Activated CD8-positive, alpha-beta memory T cell treated with anti-CD3 and anti-CD28 coated beads, Interleukin-2, amount 50 U/mL, for 48 hours (primary cell): ENCODE measurements at places on chromosomes 12 and 14.

DNA sequence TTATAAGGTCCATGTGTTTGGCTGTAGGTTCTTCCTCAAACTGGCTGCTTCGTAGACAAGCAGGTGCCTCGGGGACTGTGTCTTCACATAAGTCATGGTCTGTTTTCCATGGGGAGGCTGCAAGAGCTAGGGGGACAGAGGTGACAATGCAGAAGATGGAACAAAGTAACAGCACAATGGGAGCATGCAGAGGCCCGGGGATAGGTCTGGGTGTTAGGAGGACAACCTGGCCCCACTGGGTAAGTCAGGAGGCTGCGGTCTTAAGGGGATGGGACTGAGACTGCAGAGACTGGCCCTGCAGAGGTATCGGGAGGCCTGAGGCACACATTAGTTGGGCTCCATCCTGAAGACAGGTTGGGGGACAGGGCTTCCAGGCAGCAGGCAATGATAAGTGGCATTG, 88.9 kb downstream of the NTF3 start:
- no peak for DNase-seq

DNA sequence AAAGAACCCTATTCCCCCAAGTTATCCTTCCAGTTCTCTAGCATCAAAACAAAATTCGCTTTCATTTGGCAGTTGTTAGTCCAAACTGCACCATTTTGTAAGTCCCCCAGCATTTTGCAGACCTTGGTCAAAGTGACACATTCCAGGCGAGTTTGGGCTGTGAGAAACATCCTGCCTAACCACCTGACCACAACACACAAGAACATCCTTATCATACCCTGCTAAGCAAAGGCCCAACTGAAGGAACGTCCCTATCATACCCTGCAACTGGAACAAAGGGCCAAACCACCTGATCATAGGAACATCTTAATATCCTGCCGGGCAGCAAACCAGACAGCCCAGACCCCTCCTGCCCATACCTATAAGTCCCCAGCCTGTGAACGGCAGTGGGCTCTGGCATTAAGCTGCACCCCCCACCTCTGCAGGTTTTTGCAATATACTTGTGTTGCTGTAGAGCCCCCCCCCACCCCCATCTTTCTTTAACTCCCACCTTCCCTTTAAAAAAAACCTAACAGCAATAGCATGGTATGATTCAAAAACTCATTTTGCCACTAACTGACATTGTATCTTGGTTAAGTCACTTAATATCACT, 2.7 kb downstream of the PCNX4 start:
- DNase-seq = no peak

- DNase-seq = peak; percentile 91
These were observed 12.9 kb upstream of the NEMF start for GRCh38 chr14:49865431-49865859.

GRCh38 chr12:130196827-130197226, 34.6 kb downstream of the FZD10 start:
- no peak for DNase-seq

- no peak for DNase-seq
These were observed 147.5 kb downstream of the KITLG start for GRCh38 chr12:88432531-88433490.

GRCh38 chr12:122089077-122089476, 10.5 kb downstream of the MLXIP start:
- DNase-seq = no peak

DNA sequence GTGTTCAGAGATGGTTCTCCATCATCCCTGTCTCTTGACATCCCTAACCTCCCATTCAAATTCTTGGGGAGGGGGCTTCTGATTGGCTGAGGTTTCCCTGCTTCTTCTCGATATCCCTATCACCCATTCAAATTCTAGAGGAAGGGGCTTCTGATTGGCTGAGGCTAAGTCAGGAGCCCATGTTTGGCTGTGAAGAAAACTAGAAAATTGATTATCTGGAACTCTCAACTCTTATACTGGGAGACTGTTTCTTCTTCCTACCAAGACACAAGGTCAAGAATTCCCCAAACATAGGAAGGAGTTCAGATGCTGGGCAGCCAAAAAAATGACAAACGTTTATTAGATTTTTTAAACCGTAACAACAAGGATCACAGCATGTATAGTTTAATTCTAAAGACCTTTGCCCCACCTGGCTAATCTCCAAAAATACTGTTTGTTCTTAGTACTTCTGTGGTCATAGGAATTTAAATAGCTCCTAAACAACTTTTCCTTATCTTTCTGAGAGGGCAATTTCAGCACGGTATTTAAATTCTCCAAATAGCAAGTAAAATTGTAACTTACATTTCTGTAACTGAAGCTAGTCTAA, 26.4 kb downstream of the SPIC start:
- DNase-seq = no peak

DNA sequence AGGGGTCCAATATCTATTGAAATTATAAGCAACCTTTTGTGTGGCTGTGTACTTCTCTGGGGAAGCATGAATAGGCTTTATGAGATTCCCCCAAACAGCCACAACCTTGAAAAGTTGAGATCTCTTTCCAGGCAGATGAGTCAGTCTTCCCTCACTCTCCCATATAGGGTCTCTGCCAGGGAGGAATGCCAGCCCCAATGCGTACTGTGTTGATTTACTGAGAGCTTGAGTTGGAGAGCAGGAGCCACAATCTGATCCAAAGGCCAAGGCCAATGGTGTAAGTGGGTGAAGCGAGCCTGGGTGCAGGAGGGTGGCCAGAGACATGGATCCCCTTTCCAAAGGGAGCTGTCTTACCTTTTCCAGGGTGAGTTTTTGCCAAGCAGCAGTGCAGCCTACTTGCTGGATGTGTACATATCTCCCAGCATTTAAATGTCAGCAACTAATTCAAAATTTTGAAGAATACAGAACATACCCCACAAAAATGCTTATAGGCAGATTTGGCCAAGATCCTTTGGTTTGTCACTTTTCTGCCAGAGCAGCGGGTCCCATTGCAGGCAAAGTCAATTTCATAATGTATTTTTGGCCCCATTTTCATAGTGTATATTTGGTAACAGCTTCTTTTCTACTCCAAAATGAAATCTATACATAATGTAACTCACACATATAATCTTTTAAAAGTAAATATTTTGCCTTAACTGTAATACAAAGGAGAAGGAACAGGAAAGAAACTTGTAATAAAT, 88.2 kb downstream of the TBC1D30 start:
- DNase-seq = no peak

GRCh38 chr14:31090883-31091764, 64.9 kb upstream of the STRN3 start:
- DNase-seq = no peak

- DNase-seq = no peak
These were observed 29.0 kb downstream of the CDK17 start for GRCh38 chr12:96371138-96371789.

- DNase-seq = no peak
These were observed 79.3 kb downstream of the GTF2A1 start for GRCh38 chr14:81141426-81141825.

DNA sequence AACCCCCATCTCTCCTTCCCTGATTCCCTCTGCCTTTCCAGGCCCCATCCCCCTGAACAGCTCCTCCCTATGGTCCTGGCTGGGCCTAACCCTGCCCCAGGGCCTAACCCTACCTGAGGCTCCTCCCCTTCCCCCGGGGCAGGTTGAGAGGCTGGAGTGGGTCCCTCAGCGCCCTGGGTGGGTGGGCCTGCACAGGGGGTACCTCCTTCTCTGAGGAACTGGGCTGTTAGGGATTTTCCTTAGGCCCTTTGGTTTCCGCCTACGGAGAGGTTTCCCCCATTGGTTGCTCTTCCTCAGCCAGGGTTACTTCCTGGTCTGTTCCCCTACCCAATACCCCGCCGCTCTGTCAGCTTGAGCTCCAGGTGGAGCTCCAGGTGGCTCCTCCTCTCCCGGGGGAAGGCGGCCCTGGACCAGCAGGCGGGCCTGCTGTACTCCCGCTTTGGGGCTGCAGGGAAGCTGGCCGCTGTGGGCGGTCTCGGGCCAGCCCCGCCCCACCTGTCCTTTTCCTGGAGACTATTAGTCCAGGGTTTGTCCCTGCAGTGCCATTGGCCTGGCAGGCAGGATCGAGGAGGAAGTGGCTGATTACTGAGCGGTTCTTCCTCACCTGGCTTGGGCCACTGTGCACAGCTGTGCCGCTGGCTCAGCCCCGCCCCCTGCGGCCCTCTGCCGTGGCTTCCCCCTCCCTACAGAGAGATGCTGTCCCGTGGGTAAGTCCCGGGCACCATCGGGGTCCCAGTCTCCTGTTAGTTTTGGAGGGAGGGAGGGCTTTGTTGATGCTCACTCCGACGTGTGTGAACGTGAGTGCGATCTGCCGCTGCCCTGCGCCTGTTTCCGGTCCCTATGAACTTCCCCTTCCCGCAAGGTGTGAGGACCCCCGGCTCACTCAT, 2.5 kb downstream of the C12orf57 start:
- peak; percentile 81 for DNase-seq

DNA sequence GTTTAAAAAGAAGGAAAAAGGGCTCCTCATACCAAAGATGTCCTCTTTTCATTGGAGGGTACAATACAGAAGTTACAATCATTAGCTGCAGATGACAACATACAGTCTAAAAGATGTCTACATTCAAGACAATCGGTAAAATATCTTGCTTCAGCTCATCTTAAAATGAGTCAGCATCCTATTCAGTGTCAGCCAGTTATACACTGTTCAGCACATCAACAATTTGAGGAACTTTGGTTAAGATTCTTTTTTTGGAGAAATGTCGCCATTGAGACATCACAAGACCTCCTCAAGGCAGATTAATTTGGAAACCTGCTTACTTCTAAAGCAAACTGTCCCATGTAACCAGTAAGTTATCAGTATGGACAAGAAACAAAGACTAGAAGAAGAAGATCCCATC, 100.7 kb upstream of the SLC38A4 start:
- no peak for DNase-seq

- DNase-seq = no peak
These were observed 440.8 kb downstream of the EGLN3 start for GRCh38 chr14:33510063-33510481.

DNA sequence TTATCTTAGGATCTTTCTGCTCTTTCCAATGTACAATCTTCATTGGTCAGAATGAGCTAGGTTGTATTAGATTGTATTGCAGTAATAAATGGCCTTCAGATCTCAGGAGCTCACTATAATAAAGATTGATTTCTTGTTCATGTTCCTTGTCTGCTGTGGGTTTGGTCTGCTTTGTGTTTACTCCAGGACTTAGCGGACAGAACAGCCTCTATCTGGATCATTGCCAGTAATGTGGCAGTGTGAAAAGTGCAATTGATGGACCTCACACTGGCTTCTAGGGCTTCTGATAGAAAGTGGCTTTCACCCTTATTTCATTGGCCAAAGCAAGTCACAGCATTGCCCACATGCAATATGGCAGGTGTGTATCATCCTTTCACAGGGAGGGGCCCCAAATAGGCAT, 81.2 kb downstream of the BTG1 start:
- DNase-seq = no peak

- no peak for DNase-seq
These were observed 9.2 kb downstream of the KMT2D start for GRCh38 chr12:49051373-49051764.

- no peak for DNase-seq
These were observed 146.3 kb downstream of the PDZRN4 start for GRCh38 chr12:41334390-41334789.

DNA sequence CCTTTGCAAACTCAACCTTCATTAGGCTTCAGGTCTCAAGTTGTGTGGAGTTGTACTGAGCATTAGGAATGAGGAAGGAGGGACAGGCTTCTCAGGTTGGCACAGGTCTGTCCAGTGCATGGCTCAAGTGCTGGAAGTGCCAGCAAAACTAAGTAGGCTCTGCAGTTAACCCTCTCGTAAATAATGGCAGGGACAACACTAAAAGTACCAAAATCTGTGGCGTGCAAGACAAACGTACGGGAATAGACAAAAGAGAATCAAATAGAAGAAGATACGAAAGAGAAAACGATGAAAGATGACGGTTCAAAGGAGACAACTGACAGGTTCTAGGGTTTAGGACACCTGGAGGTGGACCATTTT, 612 bp downstream of the TRAPPC6B start:
- DNase-seq = no peak

DNA sequence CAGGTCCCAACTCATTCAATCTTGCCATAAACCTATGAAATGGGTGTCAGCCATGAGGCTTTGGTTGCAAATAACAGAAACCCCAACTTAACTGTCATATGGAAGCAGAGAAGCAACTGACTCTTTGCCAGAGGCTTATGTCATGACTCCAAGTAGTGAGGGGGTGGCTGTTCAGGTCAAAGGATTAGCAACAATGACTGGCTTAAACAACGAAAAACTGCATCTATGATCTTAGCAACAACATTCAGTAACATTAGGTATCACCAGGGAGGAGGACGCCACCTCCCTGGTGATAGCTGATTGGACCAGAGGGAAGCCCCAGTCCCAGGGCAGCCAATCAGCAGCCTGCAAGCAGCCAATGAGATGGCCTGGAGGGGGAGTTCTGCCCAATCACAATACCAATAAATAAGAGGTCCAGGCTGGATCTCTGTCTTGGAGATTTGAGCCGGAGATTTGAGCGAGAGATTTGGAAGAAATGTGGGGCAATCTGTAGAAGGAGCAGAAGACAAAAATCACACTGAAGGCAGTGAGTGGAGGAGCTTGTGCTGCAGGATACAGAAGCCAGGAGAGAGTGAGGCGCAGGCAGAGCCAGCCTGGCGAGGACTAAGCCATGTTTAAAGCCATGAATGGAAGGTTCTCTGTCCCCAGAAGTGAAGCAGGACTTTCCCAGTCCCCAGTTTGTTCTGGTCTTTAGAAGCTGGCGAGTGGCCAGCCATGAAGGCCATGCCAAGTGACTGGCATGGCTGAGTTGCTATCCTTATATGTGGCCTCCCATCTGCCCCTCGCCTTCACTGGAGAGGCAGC, 93.3 kb downstream of the CALM1 start:
- no peak for DNase-seq

DNA sequence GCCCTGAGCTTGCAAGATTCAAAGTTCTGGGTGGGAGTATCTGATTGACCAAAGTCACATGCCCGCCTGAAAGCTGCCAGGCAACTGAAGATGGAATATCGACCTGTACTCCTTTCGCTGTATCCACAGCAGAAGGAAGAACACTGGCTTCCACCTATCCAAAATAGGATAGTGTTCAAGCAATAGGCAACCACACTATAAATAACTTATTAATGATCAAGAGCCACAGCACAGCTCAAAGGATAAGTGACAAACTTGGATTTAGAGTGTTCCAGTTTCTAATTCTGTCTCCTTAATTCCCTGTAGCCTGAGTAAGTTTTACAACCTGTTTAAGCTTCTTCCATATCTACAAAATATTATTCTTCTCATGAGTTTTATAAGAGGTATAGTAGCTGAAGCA, 89.9 kb downstream of the TAOK3 start:
- no peak for DNase-seq

- DNase-seq = no peak
These were observed 23.5 kb downstream of the SCFD1 start for GRCh38 chr14:30645600-30645999.

DNA sequence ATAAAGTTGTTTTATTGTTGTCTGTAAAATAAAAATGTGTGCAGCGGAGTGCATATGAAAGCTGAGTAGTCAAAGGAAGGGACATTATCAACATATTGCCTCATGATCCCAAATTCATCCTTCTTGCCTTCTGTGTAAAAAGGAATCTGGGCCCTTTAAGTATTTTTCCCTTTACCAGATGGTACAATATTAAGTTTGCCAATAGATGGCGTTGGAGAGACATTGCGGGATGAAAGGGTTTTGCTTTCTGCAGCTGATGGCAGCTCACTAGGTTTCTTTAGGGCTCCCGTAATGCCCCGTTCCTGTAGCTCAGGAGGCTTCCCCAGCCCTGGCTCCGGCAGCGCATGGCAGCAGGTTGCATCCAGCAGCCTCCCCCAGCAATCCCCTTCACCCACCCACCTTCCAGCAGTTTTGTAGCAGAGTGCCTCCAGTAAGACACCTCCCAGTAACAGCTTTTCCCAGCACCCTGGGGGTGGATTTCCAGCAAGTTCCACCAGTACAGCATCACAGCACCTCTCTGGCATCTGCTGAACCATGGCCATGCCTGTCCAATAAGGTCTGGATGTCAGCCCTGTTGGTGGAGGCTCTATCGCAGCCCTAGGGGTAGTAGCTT, 354.4 kb downstream of the MED13L start:
- no peak for DNase-seq
